ENCODE measurements at places on chromosomes 4 and X.

DNA sequence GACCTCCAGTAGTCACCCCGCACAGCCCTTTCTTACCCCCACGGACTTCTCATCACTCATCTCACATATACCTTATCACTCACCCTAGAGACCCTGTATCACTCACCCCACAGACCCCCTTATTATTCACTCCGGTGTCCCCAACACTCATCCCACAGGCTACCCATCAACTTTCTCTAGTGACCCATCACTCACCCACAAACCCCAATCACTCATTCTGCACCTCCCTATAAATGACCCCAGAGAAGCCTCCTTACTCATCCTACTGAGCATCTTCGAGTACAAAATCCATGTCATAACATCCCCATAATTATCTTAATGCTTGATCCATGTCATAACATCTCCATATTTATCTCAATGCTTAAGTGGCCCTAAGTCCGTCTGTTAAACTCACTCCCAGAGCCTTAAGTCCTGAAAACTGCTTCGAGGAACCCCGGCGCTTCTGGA is 934 bp downstream of the ZNF41 start:
- no peak for DNase-seq

DNA sequence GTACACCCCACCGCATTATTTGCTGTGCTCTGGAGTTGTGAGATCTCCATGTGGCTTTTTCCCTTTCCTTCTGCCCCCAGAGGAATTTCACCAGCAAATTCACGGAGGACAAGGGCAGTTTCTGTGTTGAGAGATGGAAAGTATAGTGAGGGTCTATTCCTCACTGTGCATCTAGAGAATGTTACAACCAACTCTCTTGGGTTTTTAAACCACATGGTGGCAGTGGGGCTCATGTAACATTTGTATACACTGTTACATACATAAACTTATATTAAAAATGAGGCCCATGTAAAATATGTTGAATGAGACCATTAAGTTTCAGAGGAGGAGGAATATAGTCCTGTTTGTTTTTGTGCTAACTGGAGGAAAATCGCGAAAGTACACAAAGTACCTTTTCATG is 909 bp upstream of the PRKG2 start:
- no peak for DNase-seq

DNA sequence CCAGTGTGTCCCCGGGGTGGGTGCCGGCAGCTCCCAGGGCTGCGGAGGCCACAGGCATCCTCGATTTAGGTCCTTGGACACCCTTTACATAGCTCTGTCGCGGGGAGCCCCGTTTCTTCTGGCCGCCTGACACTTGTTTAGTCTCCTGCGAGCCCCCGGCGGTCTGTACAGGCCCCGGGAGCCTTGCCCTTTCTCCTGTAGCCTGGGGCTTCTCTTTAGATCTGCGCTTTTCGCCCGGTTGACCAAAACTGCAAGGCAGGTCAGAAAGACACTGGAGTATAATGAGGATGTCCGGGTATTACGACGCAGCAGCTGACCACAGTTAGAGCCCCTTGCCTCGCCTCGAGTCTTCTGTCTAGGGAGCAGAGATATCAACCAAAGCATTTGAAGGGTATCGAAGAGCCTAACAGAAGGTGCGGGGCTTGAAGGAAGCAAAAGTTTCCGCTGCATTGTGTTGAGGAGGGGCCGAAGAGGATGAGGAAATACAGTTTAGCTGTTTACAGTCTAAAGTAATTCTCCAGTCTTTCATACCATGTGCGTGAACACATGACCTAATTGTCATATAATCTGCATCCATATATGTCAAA is 479 bp downstream of the BRCC3 start:
- DNase-seq, result no peak

DNA sequence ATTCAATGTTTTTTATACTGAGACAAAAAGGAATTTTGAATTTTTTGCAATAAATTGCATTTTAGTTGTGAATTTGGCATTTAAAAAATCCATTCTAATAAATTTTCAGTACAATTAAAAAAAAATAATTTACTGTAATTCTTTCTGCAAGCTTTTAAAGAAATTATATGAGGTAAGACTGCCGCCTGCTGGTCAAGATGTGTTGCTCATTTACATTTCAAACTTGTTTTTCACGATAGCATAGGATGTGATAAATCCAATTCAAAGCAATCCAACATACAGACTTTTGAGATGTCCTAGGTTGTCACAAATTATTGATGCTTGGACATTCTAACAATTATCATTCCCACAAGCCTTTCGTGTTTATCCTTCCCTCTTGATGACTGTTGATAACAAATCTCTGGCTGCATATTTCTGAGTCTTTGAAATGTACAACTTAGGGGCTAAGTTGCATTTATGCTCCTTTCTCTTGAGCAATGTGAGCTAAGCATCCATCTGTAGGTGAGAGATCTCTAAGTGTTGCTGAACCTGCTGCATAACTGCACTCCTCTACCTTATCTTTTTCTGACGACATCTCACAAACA is 21.7 kb upstream of the MFAP3L start:
- DNase-seq, result no peak

DNA sequence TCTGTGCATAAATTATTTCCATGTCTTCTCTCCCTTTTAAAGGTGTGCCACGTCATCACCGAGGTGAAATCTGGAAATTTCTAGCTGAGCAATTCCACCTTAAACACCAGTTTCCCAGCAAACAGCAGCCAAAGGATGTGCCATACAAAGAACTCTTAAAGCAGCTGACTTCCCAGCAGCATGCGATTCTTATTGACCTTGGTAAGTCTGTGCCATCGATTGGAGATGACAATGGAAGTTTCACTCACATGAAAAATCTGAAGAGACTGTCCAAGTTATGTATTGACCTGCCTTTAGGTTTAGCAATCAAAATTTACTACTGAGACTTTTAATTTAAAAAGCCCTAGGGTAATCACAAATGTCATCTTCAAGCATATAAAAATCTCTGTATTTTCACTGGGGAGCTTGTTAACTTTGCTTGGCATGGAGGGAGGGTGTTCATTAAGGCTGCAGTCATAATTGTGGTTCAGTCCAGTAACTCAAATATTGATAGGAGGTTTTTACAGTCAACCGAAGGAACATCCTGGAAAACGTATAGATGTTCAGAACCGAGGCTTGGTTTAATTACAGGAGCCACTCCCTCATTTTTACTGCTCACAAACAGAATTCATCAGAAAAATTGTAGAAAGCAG is 142.9 kb downstream of the PTTG2 start:
- no peak for DNase-seq

GRCh38 chr4:184889666-184890335 is 64.0 kb upstream of the ACSL1 start:
- DNase-seq, result no peak

GRCh38 chr4:96691521-96691920 is 851.6 kb downstream of the PDHA2 start:
- no peak for DNase-seq

GRCh38 chrX:15107367-15107988 is 162.4 kb downstream of the ASB9 start:
- no peak for DNase-seq

DNA sequence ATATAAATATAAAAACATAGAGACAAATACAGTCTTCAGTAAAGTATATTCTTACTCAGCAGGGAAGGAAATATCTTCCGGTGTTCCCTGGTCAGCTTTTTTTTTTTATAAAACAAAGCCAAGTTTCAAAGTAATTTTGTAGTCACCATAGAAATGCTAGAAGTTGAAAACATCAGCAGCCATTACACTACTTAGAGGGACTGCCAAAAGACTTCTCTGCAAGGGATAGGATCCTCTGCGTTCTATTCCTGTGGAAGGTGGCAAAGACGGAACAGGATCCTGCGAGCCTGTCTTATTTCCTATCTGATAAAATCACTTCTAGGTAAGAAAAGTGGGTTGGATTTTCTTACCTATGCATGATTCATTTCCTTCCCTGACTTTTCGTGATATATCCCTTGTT is 19.4 kb downstream of the CLDN22 start:
- DNase-seq, result no peak

GRCh38 chr4:174999407-174999806 is 81.2 kb downstream of the ADAM29 start:
- DNase-seq, result no peak

DNA sequence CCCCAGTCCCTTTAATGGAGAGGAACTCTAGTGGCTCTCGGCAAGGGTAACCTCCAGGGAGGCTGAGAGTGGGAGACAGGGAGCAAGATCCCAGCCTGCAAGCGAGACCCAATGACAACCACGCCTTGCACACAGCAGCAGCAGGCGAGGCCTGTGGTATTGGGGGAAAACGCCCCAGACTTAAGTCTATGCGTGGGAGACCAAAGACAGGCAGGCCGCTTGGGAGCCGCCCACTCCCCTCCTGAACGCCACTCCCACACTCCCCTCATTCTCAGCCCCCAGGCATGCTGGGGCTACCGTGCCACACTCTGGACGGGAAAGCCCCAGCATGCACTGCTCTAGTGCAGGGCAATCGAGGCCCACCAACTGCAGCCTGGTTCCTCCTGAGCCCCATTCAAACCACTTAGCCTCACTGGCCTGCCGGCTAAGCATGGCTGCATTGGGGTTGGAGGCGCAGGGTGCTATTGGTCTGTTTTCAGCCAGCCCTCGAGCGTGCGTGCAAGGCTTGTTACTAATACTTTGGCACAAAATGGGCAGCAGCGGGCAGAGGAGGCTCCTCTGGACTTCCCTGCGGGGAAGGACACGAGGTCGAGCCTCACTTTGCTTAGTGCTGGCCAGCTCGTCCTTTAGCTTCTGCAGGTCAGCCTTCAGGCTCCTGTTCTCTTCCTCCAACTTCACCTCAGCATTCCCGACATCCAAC is 14.8 kb downstream of the SLC6A8 start:
- no peak for DNase-seq

DNA sequence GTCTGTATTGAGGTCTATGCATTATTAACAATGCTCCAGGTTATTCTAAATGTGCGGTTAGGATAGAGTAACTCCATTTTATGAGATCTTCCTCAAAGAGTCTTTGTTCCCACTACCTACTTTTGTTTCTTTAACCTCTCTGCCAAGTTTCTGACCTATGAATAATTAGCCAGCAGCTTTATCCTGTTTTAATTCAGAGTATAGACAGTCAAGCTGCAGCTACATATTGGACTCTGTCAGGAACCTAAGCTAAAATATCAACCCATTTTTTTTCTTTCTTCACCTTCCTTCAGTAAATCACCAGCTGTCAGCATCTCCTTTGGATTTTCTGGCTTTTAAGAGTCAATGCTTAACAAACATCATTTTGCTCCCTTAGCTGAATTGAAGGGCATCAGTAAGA is 72.3 kb downstream of the TMEM47 start:
- DNase-seq, result no peak

- DNase-seq, result no peak
Observed at GRCh38 chr4:6695660-6696610, 2.3 kb downstream of the S100P start.

GRCh38 chrX:72045552-72046277 is 86.0 kb downstream of the RTL5 start:
- DNase-seq, result no peak

DNA sequence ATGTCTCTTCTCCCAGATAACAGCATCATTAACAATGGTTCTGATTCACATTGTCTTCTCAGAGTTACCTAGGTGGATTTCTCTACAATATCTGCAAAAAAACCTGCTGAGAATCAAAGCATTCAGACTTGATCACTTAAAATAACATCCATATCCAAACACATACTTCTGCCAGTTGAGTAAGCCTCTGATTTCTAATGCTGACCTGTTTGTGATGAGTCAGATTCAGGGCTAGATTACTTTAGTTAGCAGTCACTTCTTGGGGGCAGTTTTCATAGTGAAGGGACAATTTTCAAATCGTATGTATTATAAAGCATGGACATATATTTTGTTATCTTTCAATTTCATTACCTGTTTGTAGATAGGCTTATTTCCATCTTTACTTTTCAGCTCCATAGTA is 35.5 kb downstream of the CCNI start:
- DNase-seq, result no peak

- no peak for DNase-seq
Observed at GRCh38 chrX:40085714-40086113, 12.0 kb downstream of the BCOR start.

GRCh38 chrX:24357106-24357505 is 3.3 kb upstream of the SUPT20HL1 start:
- DNase-seq, result no peak

DNA sequence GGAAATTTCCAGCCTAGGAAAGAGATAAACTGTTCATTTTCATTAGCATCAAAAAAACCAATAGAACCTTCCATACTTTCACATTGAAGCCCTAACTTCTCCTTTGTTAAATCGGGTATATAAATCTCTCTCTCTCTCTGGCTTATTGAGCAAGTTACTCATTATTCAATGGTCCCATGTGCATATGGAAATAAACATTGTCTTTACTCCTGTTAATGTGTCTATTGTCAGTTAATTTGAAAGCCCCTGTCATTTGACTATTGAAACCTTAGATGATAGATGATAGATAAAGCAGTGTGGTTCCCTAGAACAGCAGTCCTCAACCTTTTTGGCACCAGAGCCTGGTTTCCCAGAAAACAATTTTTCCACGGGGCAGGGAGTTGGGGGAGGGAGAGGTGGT is 46.8 kb downstream of the CENPVL3 start:
- no peak for DNase-seq

DNA sequence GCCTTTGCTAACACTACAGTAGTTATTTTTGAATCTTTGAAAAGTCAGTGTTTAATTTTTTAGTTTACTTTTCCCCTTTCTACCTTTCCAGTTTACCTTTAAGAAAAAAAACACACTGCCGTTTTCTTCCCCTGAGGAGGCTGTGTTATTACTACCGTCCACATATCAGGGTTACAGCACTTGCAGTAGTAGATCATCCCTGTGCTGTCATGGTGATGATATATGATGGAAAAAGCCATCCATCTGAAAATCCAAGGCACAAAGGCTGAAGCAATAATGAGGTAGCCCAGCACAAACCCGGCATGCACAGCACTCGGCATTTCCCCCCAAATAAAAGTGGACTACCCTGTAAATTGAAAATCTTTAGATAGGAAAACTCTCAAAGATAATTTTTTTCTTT is 258.7 kb downstream of the CXXC4 start:
- no peak for DNase-seq

- DNase-seq, result no peak
Observed at GRCh38 chr4:47278631-47279030, 184.9 kb downstream of the COMMD8 start.

GRCh38 chr4:56570041-56570440 is 64.5 kb downstream of the ARL9 start:
- DNase-seq, result no peak

DNA sequence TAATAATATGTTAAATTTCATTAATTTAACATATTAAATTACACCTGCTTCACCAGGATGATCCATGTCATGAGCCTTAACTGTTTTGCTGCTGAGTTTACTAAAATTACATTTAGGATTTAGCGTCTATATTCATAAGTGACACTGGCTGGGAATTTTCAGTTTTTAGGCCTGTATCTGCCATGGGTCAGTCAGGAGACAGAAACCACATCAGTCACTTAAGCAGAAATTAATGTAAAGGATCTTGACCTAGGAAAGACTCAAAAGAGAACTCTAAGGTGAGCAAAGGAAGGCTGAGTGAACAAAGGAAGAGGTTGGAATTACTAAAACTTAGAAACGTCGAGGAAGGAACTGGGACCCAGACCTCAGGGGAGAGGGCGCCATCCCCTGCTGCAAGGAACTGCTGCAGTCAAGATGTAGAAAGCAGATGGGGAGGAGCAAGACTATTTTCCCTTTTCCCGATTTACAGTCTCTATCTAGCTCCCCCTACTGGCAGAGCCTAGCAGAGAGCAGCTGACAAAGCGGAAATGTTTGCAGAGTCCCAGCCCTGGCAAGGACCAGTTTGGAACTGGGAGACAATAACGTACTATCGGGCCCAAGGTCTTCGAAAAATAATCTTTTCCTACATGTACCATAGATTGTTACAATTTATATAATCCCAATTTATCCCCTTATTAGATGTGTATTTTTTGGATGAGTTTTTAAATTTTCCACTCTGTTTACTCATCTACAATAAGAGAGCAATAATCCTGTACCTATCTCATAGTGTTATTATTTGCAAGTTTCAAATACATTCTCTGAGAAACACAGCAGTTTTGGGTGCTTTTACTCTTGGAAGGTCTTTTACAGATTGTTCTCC is 22.6 kb upstream of the RBBP7 start:
- peak; percentile 22 for DNase-seq
